ENCODE measurements at places on chromosomes 12 and 14.

DNA sequence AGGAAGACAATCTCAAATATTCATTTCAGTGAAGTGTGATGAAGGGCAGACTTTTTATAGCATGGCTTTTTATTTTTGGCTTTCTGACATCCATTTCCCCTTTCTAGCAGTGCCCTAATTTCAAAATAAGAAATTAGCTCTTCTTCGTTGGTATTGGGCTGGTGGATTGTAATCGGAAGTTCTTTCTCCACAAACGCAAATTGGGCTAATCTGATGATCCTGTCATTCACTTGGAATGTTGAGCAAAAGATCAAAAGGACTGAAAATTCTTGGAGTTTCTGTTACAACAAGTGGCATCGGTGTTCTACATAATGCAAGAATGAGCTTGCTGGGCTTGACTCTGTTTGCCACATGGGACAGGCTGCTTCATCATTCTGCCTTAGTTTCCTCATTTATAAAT, 1182.8 kb downstream of the FLRT2 start:
- no peak for DNase-seq

DNA sequence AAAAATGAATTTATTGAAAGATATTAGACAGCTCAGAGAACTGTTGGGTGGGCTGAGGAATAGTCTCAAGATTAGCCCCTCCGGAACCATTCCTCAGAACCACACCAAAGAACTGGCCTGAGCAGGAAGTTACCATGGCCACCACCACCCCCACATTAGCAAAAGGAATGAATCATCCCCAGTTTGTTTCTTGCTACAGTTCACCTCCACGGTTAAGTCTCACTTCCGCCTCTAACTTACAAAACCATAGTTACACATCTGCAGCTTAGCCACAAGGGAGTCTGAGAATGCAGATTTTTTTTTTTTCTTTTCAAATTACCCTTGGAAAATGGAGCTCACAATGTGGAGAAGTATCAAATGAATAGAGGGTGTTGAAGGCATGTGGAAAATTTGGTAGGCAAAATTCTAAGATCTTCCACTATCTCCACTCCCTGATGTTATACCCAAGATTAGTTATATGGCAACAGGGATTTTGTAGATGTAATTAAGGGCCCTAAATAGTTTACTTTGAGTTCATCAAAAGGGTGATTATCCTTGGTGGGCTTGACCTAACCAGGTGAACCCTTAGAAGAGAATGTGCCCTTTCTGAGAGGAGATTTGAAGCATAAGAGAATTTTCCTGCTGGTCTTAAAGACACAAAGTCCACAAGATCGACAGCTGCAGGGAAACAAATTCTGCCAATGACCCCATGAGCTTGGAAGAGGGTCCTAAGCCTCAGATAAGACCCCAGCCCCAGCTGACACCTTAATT, 129.8 kb upstream of the KRR1 start:
- no peak for DNase-seq

DNA sequence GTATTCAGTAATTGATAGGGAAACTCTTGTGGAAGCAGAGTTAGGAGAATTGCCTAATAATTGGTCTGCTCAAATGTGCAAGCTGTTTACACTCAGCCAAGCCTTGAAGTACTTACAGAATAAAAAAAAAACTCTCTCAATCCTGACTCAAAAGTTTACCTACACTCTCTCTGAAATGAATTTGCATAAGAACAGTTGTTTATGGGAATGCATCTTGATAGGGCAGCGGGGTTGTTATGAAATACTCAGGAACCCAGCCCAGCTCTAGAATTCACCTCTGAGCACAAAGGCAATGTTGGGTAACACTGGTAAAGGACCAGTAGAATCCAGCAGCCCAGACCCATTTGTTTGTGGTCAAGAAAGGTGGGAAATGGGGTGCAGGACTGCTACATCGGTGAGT, 267.0 kb downstream of the CPNE8 start:
- no peak for DNase-seq

GRCh38 chr12:1662761-1663439, 28.0 kb upstream of the ADIPOR2 start:
- no peak for DNase-seq

DNA sequence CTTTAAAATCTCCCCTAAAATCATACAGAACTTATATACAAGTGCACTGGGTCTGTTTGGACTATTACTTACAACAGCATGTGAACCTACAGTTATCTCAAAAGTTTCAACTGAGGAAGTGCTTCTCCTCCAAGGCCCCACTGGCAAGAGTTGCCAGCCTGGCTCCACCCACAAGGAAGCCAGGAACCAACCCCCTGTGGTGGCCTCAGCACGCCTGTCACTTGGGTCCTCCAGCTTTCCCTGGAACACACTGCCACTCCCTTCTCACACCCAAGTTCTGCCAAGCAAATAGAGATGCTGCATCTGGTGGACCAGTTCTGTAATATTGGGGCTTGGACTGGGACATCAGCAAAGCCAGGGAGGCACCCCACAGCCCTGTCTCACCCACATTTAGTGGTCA, 115.4 kb downstream of the GCH1 start:
- DNase-seq = no peak

DNA sequence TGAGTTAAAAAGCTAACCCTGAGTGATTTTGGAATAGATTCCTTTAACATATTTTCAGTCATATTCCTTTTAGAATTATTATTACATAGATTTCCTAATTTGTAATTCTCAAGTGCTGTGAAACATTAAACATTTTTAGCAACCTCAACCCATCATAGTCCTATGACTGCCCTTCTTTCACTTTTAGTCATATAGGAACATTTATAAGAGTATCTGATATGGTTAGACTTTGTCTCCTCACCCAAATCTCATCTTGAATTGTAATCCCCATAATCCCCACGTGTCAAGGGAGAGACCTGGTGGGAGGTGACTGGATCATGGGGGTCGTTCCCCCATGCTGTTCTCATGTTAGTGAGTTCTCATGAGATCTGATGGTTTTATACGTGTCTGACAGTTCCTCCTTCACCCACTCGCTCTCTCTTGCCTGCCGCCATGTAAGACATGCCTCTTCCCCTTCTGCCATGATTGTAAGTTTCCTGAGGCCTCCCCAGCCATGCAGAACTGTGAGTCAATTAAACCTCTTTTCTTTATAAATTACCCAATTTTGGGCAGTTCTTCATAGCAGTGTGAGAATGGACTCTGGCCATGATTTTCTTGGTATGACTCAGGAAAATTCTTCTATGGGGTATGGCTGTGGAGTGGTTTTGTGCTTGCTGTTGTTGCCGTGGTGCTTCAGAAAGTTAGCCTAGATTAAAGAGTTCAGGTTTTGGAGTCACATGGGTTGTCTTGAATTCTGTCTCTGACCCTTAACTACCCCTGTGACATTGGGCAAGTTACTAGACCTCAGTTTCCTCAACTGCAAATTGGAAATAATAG, 83.9 kb downstream of the FUT8 start:
- no peak for DNase-seq

DNA sequence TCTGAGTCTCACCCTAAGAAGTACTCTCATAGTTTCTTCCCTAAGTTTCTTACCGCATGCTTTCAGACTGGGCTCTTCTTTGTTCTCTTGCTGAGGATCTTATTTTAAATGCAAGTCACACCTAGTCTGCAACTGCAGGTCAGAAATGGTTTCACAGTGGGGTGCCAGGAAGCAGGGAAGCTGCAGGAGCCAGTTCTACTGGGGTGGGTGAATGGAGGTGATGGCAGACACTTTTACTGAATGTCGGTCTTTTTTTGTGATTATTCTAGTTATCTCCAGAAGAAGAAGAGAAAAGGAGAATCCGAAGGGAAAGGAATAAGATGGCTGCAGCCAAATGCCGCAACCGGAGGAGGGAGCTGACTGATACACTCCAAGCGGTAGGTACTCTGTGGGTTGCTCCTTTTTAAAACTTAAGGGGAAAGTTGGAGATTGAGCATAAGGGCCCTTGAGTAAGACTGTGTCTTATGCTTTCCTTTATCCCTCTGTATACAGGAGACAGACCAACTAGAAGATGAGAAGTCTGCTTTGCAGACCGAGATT, 1.7 kb downstream of the FOS start:
- no peak for DNase-seq

- no peak for DNase-seq
These were observed 122.6 kb downstream of the ESRRB start for GRCh38 chr14:76498463-76498935.

DNA sequence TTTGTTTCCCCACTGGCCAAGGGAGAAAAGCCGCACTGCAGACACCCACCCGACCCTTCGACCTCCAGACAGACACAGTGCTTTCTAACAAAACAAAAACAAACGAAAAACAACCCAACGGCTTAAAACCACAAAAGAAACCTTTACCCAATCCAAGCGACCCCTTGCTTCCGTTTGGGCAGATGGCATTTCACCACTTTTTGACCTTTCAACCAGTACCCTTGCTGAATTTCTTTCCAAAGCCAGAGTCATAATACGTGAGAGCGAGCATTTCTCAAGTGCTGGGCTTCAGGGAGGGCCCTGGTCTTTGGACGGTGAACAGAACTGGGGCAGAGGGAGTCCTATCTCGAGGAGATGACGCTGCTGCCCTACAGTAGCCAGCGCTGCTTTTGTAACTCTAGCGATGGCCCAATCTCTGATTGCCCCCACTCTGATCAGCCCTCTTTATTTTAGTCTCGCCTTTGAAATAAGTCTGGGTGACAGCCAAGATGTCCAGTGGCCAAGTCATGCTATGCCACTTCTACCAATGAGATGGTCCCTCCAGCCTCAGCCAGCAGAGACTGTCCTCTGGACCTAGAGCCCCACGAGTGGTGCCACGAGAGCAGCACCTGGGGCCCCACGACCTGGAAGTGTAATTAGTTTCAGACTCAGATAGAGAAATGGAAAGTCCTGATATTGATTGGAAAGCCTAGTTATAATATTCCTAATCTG, 21.9 kb upstream of the ADIPOR2 start:
- DNase-seq = no peak

DNA sequence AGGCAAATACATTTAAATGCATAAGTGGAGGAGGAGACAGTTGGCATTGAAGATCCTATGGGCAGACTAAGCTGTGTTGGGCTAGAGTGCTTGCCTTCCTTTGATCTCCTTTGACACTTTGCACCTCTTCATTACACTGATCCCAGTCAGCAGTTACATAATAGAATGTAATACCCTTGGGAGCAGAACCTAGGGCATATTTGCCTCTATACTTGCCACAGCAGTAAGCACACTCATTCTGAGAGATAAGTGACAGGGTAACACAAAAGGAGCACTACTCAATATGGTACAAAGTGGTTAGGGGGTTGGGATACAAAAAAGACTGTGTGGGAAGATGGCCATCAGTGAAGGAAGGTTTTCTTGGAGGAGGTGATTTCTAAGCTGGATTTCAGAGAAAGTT, 9.0 kb downstream of the MARS1 start:
- DNase-seq = no peak

DNA sequence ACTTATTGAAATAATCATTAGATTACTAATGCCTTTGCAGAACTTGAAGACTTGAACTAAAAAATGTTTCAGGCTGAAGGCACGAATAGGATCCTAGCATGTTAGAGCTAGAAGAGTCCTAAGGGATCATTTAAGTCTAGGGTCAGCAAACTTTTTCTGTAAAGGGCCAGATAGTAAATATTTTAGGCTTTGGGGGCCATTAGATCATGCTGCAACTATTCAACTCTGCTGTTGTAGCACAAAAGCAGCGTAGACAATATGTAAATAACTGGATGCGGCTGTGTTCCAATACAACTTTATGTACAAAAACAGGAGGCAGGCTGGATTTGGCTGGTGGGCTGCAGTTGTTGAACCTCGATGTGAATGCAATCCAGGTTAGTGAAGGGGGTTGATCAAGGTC, 221.7 kb downstream of the ATP23 start:
- no peak for DNase-seq

- no peak for DNase-seq
These were observed 11.8 kb upstream of the MYBPC1 start for GRCh38 chr12:101582937-101583336.

DNA sequence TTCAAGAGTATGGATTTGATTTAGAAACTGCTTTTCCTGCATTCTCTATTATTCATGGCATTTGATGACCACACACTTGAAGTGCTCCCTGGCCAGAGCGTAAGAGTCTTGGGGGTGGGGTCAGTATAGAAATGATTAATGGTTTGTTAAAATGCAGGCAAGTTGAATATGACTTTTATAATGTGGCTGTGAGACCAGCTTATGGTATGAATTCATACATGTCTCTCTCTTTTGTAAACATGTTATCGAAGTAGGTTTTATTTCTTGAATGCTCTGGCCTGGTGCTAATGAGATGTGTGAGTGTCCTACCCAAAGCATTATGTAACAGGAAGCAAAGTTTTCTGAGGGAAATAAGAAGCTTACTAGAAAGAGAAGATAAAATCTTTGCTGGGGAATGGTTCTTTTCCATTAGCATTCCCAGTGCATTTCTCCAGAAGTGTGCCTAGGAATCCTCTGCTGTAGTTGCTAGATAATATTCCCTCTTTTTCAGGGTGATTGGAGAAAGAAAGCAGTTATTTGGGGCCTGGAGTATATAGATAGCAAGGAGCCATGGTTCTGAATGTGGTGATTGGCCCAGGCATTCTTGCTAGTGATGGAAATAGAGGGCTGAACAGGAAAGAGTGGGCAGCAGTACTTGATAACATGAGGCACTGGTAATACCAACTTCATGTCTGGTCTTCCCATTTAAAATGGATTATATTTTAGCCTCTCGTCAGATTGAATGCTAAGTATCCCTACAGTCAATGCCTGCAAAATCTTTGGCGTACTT, 289.7 kb downstream of the RAD51B start:
- no peak for DNase-seq

DNA sequence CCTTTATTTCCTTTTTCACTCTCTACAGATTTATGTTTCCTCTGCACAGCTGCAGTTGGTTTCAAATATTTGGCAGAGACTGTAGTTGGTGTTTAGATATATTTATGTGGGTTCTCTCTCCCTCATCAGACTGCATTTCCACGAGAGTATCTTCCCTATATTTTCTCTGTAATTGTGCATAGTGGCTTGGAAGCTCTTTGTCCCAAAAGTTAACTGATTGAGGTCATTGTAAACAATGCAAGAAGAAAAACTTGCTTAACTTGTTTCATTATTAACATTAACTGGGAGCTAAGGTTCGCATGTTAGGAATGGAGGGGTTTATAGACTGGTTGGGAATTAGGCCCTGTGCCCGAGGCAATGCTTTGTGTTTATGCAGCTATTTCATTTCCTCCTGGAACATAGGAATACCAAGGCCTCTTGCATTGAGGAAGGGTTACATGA, 216.9 kb upstream of the HMGA2 start:
- DNase-seq = no peak

- no peak for DNase-seq
These were observed 59.1 kb downstream of the RASSF3 start for GRCh38 chr12:64669270-64669842.

- no peak for DNase-seq
These were observed 87.2 kb downstream of the SRGAP1 start for GRCh38 chr12:63931703-63932102.

GRCh38 chr12:116508145-116509121, 50.7 kb upstream of the MAP1LC3B2 start:
- no peak for DNase-seq

GRCh38 chr12:124842800-124843510, 20.7 kb downstream of the SCARB1 start:
- DNase-seq = no peak

GRCh38 chr12:1720494-1720893, 29.6 kb downstream of the ADIPOR2 start:
- DNase-seq = no peak

All from glomerular endothelial cell (primary cell).